ENCODE measurements at places on chromosomes 3 and 15.

- DNase-seq, result no peak
These were observed 397.7 kb upstream of the EPHA6 start for GRCh38 chr3:96416549-96417255.

DNA sequence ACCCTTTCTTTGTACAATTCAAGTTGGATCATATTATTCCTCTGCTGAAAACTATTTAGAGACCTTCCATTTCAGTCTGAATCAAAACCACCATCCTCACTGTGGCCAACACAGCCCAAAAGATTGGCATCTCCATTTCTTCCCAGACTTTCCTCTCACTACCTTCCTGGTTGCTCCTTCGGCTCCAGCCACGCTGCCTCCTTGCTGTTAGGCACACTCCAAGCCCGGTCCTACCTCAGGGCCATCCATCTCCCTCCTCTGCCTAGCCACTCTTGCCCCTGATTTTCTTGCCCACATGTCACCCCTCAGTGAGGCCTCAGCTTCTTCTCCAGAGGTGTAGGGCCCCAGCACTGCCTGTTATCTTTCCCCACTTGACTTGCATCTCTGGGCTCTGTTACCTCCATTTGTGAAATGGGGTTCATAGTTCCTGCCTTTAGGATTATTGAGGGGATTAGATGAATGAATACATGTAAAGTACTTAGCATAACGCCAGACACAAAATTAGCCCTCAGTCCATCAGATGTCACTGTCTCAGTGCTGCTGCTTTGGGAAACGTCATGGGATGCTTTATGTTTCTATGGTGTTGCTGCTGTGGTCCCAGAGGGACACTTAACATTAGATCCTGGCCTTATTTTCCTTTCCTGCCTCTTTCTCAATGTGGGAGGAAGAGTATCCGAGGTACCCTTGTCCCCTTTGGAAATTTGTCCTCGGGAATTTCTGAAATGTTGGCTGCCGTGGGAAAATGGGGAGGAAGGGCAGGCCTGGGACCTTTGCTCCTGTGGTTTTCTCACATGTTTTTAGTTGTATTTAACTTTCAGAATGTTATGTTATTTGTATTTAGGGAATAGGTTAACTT, 31.3 kb downstream of the SNRK start:
- no peak for DNase-seq

DNA sequence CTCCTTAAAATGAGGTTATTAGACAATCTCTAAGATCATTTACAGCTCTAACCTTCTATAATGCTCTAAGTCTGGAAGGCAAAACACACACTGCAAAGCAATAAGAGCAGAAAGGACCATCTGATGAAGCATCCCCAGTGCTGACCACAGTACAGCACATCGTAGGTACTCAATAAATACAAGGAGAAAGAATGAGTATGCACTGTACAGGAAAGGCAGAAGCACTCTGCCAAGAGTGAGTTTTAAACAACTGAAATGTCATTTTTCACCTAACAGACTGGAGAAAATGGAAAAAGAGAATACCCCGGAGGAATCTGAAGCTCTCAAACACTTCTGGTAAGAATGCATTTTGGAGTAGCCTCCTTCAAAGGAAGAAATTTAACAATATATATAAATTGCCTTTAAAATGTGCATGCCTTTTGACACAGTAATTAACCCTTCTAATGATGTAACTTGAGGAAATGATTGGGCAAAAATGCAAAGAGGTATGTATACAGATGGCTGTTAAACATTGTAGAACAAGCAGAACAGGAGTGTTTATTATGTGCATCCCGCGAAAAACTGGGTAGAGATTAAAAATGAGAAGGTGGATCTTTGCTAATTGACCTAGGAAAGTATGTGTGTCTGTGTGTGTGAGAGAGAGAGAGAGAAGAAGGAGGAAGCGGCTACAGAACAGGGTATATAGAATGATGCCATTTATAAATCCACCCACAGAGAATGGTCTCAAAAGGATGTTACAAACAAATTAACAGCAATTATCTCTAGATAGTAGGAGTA, 8.0 kb upstream of the OXTR start:
- no peak for DNase-seq

- DNase-seq, result no peak
These were observed 50.2 kb downstream of the ATP11B start for GRCh38 chr3:182843478-182843877.

- no peak for DNase-seq
These were observed 185.5 kb upstream of the KCNMB2 start for GRCh38 chr3:178350763-178351162.

DNA sequence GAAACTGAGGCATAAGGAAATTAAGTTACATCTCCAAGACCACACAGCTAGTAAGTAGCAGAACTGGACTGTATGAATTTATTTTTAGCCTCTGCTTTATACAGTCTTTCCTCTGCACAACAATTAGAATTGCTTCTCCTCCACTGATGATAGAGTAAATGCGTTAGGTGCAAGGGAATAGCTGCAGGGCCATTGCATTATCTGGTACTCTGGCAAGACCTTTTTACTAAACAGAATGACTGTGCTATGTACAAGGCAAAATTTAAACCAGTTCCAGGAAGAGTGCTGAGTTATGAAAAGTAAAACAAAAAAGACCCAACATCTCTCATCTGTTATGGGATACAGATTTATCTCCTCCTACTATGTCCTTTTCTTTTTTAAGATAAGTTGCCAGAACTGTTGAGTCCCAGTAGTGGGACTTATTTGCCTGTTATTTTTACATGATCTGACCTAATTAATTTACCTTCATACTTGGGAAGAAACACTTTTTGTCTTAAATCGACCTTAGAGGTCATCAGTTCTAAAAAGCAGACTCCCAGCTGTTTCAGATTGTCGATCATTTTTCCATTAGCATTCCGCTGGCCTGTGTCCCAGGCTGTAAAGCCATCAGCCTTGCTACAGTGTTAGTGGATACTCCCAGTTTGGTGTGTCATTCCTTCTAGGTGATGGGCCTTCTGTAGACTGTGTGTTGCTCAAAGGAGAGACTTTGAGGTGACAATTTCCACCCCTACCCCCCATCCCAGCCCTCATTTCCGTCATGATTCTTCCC, 147.5 kb upstream of the NUDT16 start:
- DNase-seq, result no peak

GRCh38 chr15:68382286-68383007, 49.5 kb downstream of the ITGA11 start:
- no peak for DNase-seq

Measured in CD4-positive, alpha-beta T cell treated with Interleukin-15 for 4 hours (primary cell).